ENCODE measurements at places on chromosomes 4 and X.

GRCh38 chr4:184268584-184269160 is 51.0 kb upstream of the ENPP6 start:
- no peak for DNase-seq

DNA sequence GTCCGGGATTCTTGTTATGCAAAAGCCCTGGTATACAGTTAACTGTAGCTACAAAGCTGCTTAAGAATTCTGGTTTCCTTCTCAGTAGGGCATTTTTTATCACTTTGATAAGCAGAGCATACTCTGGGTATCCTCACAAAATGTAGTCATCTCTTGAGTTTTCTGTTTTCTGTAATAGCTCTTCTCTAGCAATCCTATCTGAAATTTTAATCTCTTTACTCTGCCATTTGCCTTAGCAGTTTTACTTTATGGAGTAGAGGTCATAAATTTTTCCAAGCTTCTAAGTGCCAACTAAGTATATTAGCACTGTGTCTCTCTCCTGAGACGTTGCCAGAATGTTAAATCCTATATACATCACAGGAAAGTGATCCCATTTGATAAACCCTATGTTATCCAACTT is 28.0 kb upstream of the BANK1 start:
- no peak for DNase-seq

GRCh38 chr4:102518703-102519131 is 17.6 kb downstream of the NFKB1 start:
- no peak for DNase-seq

DNA sequence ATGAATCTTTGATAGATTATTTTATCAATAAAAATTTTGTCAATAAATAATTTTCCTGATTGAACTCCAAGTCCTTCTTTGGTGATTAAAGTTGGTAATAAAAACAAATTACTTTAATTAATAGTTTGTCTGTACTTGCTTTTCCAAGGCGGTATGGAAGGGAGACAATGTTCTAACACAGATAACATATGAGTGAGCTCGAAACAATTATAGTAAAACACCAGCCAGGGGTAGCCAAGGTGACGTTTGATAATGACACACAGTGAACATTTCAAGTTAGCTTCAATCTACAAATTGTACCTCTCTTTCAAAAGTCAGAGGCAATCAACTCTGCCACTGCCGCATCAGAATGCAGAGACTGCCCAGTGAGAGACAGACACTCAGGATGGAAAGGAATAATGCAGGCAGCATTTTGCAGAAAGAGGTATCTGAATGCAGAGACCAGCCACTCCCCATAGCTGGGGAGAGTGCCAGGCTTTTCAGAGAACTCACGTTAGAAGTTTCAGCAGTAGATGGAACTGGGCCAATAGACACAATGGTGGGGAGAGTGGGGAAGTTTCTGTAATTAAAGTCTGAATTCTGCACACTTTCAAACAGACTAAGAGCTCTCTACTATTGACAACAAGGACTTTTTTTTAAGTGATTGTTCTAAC is 18.1 kb upstream of the ATOH1 start:
- no peak for DNase-seq

DNA sequence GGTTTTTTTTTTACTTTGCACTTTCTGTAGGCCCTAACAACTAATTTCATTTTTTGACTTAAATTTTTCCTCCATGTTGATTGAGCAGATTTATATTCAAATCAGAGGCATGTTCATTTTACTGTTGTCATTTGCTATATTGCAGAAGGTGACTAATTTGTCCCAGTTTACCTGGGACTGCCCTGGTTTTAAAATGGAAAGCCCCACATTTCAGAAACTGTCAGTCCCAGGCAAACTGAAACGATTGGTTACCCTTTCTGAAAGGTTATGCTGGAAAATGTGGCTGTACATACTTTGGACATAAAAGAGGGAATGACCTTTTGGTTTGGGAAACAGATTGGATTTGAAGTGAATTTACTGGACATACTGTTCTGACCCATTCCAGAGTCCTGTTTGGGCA is 160.0 kb downstream of the SPCS3 start:
- no peak for DNase-seq

GRCh38 chr4:173188648-173189047 is 20.0 kb downstream of the GALNT7 start:
- DNase-seq = no peak

GRCh38 chr4:139822391-139822790 is 156.8 kb downstream of the MGST2 start:
- no peak for DNase-seq

GRCh38 chrX:46860557-46860956 is 23.7 kb downstream of the RP2 start:
- DNase-seq = no peak

DNA sequence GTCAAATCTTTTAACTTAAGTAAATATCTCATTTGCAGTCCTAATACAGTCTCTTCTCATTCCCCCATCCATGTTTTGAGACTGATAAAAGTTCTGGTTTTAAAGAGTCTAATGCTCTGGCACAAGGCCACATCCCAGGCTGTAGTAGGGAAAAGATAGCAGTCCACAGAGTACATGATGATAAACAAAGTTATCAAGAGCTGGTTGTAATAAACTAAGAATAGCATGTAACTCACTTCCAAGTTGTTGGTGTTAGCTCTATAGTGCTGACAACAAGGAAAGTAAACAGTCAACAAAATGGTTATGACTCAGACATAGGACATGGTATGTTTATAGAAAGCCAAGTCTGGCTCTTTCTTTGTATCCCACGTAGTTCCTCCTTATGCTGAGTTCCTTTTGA is 21.8 kb upstream of the AREG start:
- DNase-seq = no peak

DNA sequence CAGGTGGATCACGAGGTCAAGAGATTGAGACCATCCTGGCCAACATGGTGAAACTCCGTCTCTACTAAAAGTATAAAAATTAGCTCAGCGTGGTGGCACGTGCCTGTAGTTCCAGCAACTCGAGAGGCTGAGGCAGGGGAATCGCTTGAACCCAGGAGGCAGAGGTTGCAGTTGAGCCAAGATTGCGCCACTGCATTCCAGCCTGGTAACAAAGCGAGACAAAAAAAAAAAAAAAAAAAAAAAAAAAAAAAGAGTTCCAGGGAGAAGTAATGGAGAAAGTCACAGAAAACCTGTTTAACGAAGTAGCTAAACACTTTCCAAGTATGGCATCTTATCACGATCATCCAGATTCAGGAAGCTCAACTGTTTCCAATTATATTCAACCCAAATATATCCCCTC is 10.9 kb downstream of the KLHL4 start:
- DNase-seq = no peak

GRCh38 chrX:68827848-68828624 is 785 bp upstream of the EFNB1 start:
- DNase-seq = peak; percentile 77

GRCh38 chrX:9465380-9466123 is 694 bp downstream of the TBL1X start:
- peak; percentile 47 for DNase-seq

GRCh38 chr4:156962058-156962358 is 9.6 kb downstream of the PDGFC start:
- DNase-seq = no peak

DNA sequence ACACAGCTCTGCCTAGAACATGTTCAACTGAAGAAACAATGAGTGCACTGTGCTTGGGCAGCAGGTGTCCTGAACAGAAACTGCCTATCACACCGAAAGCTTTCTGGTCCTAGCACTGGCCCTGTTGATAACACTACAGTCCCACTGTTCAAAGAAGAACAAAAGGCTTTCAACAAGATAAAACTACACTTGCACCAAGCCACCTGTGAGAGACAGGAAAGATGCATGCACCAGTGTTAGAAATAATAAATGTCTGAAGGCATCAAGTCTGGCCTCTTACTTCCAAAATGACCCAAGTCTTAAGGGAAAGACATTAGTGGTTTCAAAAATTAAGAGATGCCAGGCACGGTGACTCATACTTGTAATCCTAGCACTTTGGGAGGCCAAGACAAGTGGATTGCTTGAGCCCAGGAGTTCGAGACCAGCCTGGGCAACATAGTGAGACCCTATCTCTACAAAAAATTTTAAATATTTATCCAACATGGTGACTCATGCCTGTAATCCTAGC is 68.7 kb downstream of the APBB2 start:
- no peak for DNase-seq

DNA sequence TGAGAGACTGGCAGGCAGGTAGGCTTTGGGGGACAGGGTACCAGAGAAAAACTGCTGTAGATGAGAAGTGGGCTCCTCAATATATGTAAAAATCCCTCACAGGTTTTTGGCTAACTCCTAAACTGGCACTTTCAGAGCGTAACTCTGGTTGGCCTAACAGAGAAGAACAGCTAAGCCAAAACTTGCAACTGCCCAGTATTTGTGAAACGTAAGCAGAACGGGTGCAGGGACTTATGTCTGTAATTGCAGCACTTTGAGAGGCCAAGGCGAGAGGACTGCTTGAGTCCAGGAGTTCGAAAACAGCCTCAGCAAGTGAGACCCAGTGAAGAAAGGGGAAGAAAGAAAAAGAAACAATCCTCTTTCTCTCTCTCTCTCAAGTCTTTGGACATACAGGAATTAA is 25.0 kb downstream of the EIF4E start:
- DNase-seq = no peak

GRCh38 chr4:106530024-106530361 is 161.4 kb upstream of the GIMD1 start:
- no peak for DNase-seq

- DNase-seq = no peak
These were observed 22.0 kb upstream of the PLA2G12A start for GRCh38 chr4:109751852-109752251.

DNA sequence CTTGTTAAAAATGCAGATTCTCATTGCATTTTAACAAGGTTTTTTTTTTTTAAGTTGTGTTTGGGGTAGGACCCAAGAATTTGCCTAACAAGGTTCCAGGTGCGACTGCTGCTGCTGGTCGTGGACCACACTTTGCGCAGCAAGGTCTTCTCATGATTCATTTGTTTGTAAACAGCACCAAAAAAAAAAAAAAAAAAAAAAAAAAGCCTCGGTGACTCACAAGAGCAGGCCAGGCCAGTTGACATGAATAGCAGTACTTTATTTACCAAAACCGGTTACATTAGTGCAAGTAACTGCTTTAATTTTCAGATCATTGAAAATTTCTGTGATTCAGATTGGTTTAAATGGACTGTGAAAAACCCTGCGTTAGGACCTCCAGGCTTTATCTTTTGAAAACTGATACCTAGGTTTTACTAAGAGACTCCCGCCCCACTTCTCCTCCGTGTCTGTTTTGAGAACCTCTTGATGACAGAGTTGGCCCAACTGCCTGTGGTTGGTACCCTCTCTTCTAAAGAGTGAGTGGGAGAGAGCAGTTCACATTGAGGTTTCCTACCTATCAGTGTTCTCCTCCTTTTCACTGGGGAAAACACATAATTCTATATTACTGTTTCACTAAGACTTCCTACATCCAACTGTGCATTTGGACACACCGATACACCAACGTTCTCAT is 86.2 kb downstream of the PHEX start:
- no peak for DNase-seq

DNA sequence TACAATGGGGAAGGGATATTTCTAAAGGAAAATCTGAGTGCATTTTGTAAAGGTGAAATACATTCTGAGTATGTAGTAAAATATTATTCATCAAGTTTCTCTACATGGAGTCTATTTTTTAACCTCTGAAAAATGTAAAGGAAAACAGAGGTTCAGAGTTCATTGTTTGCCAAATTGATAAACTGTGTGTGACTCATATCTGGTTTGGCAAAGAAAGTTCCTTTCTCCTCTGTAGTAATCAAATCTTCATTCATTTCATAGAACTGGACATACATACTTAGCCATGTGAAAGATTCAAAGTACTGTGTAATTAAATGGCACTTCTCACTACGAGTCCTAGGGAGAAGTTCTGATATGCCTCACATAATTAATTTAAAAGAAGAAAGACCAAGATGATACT is 61.6 kb downstream of the HPGD start:
- no peak for DNase-seq

DNA sequence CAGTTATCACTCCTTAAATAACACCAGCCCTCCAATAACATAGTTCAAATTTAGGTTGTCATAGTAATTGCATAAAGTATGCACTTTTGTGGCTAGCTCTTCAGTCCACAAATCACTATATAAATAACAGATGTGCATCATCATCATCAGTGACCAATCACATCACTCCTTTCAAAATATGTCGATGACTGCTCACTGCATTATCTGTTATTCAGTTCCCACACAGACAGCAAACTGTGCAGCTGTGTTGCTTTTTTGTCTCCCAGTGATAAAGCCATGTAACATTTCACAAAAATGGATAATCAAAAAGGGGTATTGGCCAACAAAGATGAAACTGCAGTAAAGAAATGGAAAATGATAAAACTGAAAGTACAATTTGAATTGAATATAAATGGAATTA is 205.4 kb downstream of the DCLK2 start:
- DNase-seq = no peak

GRCh38 chrX:103157496-103158316 is 57.2 kb upstream of the BEX4 start:
- DNase-seq = no peak

DNA sequence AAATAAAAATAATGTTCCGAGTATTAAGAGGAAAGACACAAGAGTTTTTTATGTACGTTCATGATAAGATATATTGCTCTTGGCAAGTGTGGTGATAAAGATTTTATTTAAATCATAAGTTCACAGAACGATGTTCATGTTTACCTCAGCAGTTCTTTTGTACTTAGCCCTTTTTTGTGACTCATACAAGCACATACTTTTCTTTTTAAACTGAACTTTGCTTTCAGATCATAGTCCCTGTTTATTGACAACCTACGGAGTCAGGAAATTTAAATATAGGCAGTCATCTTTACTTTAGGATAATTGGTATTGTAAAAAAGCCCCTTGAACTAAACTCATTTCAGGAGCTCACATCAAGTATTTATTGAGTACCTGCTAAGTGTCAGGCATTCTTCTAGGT is 1.3 kb upstream of the CTSO start:
- DNase-seq = no peak

DNA sequence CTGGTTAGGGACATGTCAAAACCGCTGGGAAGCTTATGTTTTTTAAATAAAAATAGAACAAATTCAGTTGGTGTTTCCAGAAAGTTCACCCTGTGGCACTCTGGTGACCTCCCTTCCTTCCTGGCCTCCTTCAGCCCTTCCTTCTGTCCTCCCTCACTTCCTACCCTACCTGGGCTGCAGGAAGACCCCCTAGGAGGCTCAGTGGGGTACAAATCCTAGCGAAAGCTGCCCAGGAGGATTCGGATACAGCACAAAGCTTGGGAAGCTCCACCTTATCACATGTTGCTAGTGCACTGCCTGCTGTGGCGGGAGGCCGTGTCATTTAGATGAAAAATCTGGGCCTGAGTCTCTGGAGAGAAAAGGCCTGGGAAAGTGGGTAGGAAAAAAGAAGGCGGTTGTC is 60.5 kb downstream of the FHDC1 start:
- DNase-seq = no peak

- no peak for DNase-seq
These were observed 209.1 kb upstream of the JADE1 start for GRCh38 chr4:128600410-128600809.

- no peak for DNase-seq
These were observed 4.2 kb downstream of the MID1 start for GRCh38 chrX:10615931-10616774.

DNA sequence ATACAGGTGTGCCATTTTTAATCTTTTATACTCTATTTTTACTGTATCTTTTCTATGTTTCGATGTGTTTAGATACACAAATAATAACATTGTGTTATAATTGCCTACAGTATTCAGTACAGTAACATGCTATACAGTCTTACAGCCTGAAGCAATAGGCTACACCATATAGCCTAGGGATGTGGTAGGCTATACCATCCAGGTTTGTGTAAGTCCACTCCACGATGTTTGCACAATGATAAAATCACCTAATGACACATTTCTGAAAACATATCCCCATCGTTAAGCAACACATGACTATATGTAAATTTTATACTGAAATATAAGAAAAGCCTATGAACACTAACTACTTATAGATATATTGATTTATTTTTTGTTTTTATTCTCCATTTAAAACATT is 48.9 kb upstream of the EXOC1L start:
- no peak for DNase-seq

All from activated CD4-positive, CD25-positive, alpha-beta regulatory T cell treated with anti-CD3 and anti-CD28 coated beads, Interleukin-2, amount 50 U/mL, for 72 hours (primary cell).